PC-9 (cell line): ENCODE measurements at places on chromosomes 12 and 14. TPM values are rescaled to one million over a fixed set of nuclear protein-coding genes. Genes with fewer than 3 reads are reported as not detected.

Gene TPH2
- not detected in 2 replicates for total RNA-seq

GRCh38 chr12:39763890-39764169, 144.2 kb upstream of the ABCD2 start:
- no peak overlapping the region for H3K27ac ChIP-seq
- no peak overlapping the region for H3K4me3 ChIP-seq
- no peaks in the 10 kb centered on the region for H3K4me1 ChIP-seq
- no peaks in the 10 kb centered on the region for H3K27me3 ChIP-seq

Gene TAS2R20
- total RNA-seq, result 1.8 and 2.6 TPM in 2 replicates

DNA sequence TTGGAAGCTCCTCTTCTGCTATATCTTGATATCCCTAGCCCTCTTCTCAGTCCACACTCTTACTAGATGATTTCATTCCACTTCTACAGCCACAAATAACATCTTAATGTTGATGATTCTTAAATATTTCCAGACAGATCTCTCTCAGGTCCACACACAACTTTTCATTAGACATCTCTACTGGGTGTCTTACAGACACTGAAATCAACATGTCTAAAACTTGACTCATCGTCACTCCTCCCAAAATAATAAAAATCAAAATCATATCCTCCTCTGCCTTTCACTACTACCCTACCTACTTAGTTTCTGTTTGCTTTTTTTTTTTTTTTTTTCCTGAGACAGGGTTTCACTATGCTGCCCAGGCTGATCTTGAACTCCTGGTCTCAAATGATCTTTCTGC, 11.9 kb downstream of the PRDM4 start:
- H3K4me3 ChIP-seq, result no peak overlapping the region
- no peaks in the 10 kb centered on the region for H3K4me1 ChIP-seq
- no peak overlapping the region for H3K27ac ChIP-seq

DNA sequence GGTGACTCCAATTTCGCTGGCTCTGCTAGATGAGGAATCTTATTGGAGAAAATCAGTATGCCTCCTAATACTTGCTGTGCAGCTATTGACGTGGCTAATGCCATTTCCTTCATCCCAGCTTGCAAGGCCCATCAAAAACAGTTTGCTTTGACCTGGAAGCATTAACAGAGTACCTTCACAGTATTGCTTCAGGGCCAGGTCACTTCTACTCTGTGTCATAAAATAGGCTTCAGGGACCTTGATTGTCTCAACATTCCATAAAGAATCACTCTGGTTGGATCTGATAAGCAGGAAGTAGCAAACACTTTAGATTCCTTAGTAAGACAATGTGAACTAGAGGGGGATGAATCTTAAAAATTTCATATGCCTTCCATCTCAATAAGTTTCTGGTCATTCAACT, 26.9 kb upstream of the ZNF641 start:
- H3K27ac ChIP-seq, result no peak overlapping the region
- H3K27me3 ChIP-seq, result peaks cover 27% of the 10 kb centered on the region
- no peak for DNase-seq
- no peaks in the 10 kb centered on the region for H3K4me1 ChIP-seq
- H3K4me3 ChIP-seq, result no peak overlapping the region

- 0 out of 2 replicates have a peak, but pooled peaks cover 1% of the 10 kb centered on the region for H3K27me3 ChIP-seq
- H3K27ac ChIP-seq, result no peak overlapping the region
- H3K4me1 ChIP-seq, result no peaks in the 10 kb centered on the region
- no peaks in the 10 kb centered on the region for H3K36me3 ChIP-seq
- H3K4me3 ChIP-seq, result no peak overlapping the region
- DNase-seq, result no peak
Observed at GRCh38 chr14:58620011-58620410, 17.8 kb upstream of the DACT1 start.

GRCh38 chr14:94043756-94044475, 17.8 kb downstream of the OTUB2 start:
- no peaks in the 10 kb centered on the region for H3K4me1 ChIP-seq
- no peak overlapping the region for H3K4me3 ChIP-seq
- H3K27me3 ChIP-seq, result no peaks in the 10 kb centered on the region
- no peak for DNase-seq

Gene ERBB3
- 127 and 145 TPM in 2 replicates for total RNA-seq

- no peak overlapping the region for H3K27ac ChIP-seq
- no peak for DNase-seq
- H3K4me3 ChIP-seq, result no peak overlapping the region
- no peaks in the 10 kb centered on the region for H3K4me1 ChIP-seq
- no peaks in the 10 kb centered on the region for H3K27me3 ChIP-seq
- no peaks in the 10 kb centered on the region for H3K36me3 ChIP-seq
Observed at GRCh38 chr12:79451365-79451764, 239.4 kb downstream of the PAWR start.

Gene ASCL1
- not detected in 2 replicates for total RNA-seq

DNA sequence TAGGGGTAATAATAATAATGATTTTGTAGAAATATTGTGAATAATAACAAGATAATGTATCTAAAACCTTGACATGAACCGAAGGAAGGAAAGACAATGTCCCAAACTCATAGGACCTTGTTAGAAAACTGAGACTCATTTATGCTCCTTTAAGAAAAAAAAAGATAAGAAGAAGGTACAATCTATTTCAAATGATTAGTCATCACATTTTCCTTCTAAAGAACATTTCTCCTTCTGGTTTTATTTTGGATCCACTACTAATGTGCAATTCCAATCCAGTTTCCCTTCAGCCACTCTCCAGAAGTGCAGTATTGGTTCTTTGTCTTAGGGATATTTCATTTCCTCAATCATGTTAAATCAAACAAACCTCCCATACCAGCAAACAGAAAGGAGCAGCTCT, 526.7 kb downstream of the FUT8 start:
- DNase-seq, result no peak
- no peaks in the 10 kb centered on the region for H3K36me3 ChIP-seq
- no peak overlapping the region for H3K4me3 ChIP-seq
- H3K27ac ChIP-seq, result no peak overlapping the region

Gene LMO3
- not detected in 2 replicates for total RNA-seq

Gene GPR65
- not detected in 2 replicates for total RNA-seq

Gene KRT74
- not detected in 2 replicates for total RNA-seq

DNA sequence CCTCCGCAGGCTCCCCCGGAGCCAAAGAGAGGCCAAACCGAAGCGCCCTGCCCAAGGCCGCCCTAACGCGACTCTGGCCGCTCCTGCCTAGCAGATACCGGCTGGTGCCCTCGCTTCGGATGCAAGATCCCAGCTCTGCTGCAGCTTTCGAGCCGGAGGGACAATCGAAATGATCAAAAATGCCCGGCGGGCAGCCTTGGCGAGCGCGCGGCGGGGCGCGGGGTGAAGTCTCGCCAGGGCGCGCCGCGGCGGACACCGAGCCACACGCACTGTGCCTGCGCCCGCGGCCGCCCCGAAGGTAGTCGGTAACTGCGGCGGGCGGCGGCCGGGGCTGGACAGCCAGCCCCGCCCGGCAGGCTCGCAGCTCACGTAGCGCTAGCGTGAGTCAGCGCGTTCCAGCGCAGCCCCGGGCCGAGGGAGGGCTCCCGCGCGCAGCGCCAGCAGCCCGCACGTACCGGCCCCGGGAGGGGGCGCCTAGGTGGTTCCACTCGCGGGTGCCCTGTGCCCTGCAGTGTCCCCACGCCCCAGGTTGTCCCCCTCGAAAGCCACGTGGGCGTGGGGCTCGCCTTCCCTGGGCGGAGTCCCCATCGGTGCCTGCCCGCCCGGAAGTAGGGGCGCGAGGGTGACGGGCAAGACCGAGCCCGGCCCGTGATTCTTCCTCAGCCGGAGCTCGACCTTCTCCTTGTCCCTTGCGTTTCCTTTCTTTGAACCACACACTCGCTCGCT, 109.2 kb upstream of the EGLN3 start:
- peak overlapping the region; percentile 68 for H3K4me3 ChIP-seq
- H3K4me1 ChIP-seq, result peaks cover 23% of the 10 kb centered on the region; the same call in 1 of the 2 replicates
- H3K27ac ChIP-seq, result peak overlapping the region; percentile 68
- no peaks in the 10 kb centered on the region for H3K27me3 ChIP-seq
- H3K36me3 ChIP-seq, result no peaks in the 10 kb centered on the region
- DNase-seq, result peak; percentile 79

GRCh38 chr14:90419200-90419599, 22.4 kb downstream of the CALM1 start:
- H3K27me3 ChIP-seq, result no peaks in the 10 kb centered on the region
- peak overlapping the region; percentile 59 for H3K27ac ChIP-seq
- no peak overlapping the region for H3K4me3 ChIP-seq
- peak; percentile 88 for DNase-seq

GRCh38 chr12:65923228-65923627, 98.9 kb downstream of the HMGA2 start:
- no peak overlapping the region for H3K4me3 ChIP-seq
- H3K36me3 ChIP-seq, result peaks cover 13% of the 10 kb centered on the region
- no peaks in the 10 kb centered on the region for H3K4me1 ChIP-seq

Gene TMPRSS12
- not detected in 2 replicates for total RNA-seq

GRCh38 chr12:82855872-82856271, 169.2 kb downstream of the TMTC2 start:
- DNase-seq, result no peak
- no peaks in the 10 kb centered on the region for H3K4me1 ChIP-seq
- no peak overlapping the region for H3K4me3 ChIP-seq
- no peaks in the 10 kb centered on the region for H3K27me3 ChIP-seq
- H3K36me3 ChIP-seq, result no peaks in the 10 kb centered on the region

DNA sequence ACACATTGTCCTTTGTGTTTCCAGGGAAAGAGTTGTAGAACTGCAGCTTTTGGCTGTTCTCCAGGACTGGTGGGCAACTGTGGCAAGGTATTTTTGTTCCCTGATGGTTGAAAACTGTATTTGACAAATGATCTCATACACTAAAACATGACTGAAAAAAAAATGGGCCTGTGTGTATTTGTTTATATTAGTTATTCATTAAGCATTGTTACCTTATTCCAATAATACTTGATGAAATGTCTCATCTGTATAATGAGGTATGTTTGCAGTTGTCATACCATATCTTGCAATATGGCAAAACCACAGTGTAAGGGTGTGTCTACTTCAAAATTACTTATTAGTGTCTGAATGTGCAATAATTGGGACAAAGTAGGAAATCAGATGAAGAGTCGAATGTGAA, 479.4 kb upstream of the NOVA1 start:
- DNase-seq, result no peak
- no peaks in the 10 kb centered on the region for H3K27me3 ChIP-seq
- H3K27ac ChIP-seq, result no peak overlapping the region
- no peaks in the 10 kb centered on the region for H3K4me1 ChIP-seq
- H3K36me3 ChIP-seq, result no peaks in the 10 kb centered on the region

Gene ACOT6
- not detected in 2 replicates for total RNA-seq

- no peak overlapping the region for H3K4me3 ChIP-seq
- H3K36me3 ChIP-seq, result no peaks in the 10 kb centered on the region
- H3K4me1 ChIP-seq, result no peaks in the 10 kb centered on the region
- H3K27me3 ChIP-seq, result no peaks in the 10 kb centered on the region
- no peak overlapping the region for H3K27ac ChIP-seq
Observed at GRCh38 chr12:84355561-84355960, 557.0 kb downstream of the SLC6A15 start.

Gene SERPINA12
- not detected in 2 replicates for total RNA-seq

DNA sequence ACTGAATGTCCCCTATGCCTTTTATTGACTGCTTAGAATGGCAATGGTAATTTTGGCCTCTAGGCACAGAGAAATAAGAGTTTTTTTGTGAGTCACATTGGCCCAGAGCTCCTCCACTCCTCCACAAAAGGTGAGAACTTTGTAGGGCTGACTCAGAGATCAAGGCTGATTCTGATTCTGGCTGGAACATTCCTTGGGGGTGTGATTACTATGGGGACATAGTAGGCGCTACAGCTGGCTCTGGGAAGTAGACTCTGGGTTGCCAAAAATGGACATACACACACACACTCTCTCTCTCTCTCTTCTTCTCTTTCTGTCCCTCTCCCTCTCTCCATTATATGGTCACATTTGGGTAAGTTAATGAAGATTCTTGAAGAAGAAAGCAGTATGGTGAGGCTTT, 174.6 kb upstream of the DDHD1 start:
- no peaks in the 10 kb centered on the region for H3K27me3 ChIP-seq
- DNase-seq, result no peak
- H3K27ac ChIP-seq, result no peak overlapping the region
- no peaks in the 10 kb centered on the region for H3K36me3 ChIP-seq
- no peaks in the 10 kb centered on the region for H3K4me1 ChIP-seq
- H3K4me3 ChIP-seq, result no peak overlapping the region

Gene KRT3
- 0.24 and 0.73 TPM in 2 replicates for total RNA-seq

GRCh38 chr12:51848841-51849735, 570 bp upstream of the FIGNL2 start:
- H3K4me3 ChIP-seq, result no peak overlapping the region
- no peaks in the 10 kb centered on the region for H3K4me1 ChIP-seq
- no peak overlapping the region for H3K27ac ChIP-seq
- H3K27me3 ChIP-seq, result peaks cover 77% of the 10 kb centered on the region
- H3K36me3 ChIP-seq, result no peaks in the 10 kb centered on the region

Gene OVCH1
- total RNA-seq, result not detected in 2 replicates

- no peaks in the 10 kb centered on the region for H3K36me3 ChIP-seq
- no peak overlapping the region for H3K27ac ChIP-seq
- no peak for DNase-seq
- no peaks in the 10 kb centered on the region for H3K4me1 ChIP-seq
- 0 out of 2 replicates have a peak, but pooled peaks cover 6% of the 10 kb centered on the region for H3K27me3 ChIP-seq
- H3K4me3 ChIP-seq, result no peak overlapping the region
Observed at GRCh38 chr12:69129564-69129963, 109.8 kb upstream of the CPSF6 start.

GRCh38 chr14:24605435-24606190, 3.9 kb downstream of the GZMH start:
- H3K27me3 ChIP-seq, result no peaks in the 10 kb centered on the region
- no peak overlapping the region for H3K4me3 ChIP-seq
- no peaks in the 10 kb centered on the region for H3K36me3 ChIP-seq
- DNase-seq, result no peak
- no peak overlapping the region for H3K27ac ChIP-seq

Gene LRCOL1
- total RNA-seq, result not detected in 2 replicates
